ENCODE measurements at places on chromosomes 11 and 22.

- DNase-seq: no peak
Measured at GRCh38 chr22:45238076-45238956, 2.4 kb downstream of the KIAA0930 start.

GRCh38 chr22:46303347-46303965, 6.8 kb downstream of the GTSE1 start:
- no peak for DNase-seq

DNA sequence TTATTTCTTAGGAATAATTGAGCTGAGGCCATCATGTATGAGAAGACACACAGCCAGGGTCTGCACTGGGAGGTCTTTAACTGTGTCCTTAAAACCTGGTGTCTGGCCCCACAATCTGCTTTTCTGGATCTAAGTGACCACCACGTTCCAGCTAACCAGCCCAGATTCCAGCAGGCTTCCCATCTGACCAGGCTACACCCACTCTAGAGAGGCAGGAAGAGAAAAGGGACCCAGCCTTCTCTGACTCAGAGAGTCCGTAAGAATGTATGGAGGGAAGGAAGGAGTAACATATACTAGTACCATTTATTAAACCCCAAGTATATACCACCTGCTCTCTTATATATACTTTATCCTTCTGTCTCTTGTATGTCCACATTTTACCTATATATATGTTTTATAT, 80.1 kb downstream of the LDLRAD3 start:
- DNase-seq: no peak

- DNase-seq: no peak
Measured at GRCh38 chr11:117107701-117108590, 9.7 kb upstream of the SIK3 start.

GRCh38 chr11:78213526-78214330, 25.0 kb downstream of the USP35 start:
- no peak for DNase-seq

DNA sequence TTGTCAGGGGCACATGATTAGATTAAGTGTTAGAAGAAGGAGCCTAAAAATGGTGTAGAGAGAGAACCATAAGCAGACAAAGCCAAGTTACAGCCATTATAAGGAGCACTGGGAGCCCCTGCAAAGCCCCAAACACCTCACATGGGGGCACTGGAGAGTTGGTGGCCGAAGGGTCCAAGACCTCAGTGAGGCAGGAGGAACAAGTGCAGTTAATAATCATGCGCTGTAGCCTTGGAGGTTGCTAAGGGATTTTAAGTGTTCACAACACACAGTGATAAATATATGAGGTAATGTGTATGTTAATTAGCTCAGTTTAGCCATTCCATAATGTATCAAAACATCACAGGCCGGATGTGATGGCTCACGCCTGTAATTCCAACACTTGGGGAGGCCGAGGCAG, 54.4 kb upstream of the JAM3 start:
- DNase-seq: no peak

- no peak for DNase-seq
Measured at GRCh38 chr11:14687943-14688627, 44.5 kb downstream of the PDE3B start.

DNA sequence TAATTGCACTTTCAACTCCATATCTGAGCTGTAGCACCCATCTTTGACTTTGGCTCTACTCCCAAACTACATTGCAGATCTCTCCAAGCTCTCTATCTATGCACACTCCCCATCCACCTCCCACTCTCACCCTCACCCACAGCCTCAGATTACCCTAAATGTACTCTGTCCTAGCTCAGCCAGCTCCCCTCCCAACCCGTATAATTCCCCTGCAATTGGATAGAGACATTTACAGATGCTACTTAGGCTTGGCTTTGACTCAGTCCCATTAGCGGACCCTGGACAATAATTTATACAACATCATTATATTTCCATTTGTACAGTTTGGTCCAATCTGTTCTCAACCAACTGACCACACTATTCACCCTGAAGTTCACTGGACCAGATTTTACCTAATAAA, 338.9 kb upstream of the ANO3 start:
- DNase-seq: no peak

DNA sequence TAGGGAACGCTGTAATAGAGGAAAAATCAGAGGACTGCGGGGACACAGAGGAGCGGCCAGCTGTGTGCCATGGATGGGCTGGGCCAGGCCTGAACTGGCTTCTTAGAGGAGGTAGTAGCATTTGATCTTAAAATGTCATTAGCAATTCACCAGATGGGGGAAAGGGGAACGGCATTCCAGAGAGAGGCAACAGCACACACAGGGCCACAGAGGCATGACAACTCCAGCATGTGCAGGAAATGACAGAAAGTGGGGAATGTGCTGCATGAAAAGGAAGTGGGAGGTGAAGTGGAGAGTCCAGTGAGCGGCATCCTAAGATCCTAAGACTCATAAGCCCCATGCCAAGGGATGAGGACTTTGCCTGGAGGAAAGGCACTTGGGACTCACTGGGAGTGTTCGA, 69.0 kb downstream of the UBASH3B start:
- DNase-seq: no peak

DNA sequence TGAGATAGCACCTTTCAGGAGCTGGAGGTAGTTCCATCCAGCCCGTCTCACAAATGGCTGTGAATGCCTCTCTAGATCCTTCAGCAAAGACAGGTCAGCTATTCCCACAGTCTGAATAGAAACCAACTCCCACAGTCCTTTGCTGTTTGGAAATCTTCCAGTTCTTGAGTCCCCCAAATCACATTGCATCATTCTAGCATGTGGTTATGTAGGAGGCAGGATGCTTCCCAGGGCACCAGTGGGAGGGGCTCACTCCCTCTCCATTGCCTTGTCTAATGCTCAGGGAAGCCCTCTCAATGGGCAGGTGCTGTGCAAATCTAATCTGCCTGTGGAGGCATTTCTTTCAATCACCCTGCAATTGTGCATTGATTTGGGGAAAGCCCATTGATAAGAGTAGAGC, 14.6 kb downstream of the NAV2 start:
- DNase-seq: no peak

DNA sequence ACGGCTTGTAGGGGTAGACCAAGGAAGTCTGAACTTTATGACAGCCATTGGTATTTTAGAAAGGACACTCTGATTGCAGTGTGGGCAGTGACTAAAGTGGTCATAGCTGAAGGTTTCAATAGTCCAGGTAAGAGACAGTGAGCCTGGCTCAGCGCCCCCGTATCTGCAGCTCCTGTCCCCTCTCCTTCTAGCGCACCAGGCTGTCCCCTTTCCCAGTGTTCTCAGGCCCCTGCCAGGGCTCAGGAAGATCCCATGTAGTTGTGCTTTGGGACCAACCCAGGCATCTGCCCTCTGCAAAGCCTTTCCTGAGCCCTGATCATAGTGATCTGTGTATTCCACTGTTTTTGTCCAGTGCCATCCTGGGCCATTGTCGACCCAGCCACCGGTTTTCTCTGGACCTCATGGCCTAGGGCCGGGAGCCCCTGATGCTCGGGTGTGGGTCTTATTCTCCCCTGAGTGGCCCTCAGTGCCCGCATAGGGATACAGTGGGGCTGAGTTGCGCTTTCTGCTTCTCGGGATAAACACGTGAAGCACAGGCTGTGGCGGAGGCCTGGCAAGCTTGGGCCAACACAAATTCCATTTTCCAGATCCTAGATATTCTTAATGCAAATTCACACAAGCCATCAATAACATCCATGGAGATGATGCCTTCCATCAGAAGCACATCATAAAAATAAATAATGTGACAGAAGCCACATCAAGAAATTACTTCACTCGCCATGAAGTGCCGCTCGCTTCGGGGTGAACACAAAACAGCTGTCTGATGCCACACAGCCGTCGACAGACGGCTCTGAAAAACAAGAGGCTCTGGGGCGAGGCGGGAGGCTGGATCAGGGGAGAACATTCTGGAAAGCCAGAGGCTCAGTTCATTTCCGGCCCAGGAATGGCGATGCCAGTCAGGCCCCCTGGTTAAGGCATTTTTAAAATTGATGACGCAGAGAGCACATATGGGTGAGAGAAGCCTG, 805.0 kb downstream of the TBC1D22A start:
- DNase-seq: no peak

- no peak for DNase-seq
Measured at GRCh38 chr11:57680552-57680874, 12.6 kb downstream of the ZDHHC5 start.

GRCh38 chr11:111426617-111427016, 47.5 kb upstream of the POU2AF1 start:
- no peak for DNase-seq

DNA sequence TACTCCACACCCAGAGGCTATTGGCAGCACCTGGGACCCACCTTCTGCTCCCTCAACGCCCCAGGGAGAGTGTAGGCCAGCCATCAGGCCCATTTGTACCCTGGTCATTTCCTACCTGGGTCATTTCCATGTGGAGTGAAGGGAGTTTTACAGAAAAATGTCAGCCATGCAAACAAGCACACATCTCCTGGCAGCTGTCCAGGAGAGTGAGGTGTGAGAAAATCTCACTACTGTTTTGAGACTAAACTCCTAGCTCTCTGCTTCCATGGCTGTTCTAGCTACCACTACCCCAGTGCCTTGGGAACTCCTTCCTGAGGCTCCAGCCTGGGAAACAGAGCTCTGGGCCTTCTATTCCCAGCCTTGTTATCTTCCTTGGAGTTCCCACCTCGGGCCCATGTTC, 2.8 kb upstream of the TMPRSS13 start:
- DNase-seq: no peak

GRCh38 chr11:129383502-129383901, 7.9 kb downstream of the BARX2 start:
- no peak for DNase-seq

Measured in neuronal stem cell (in vitro differentiated cells).